CD8-positive, alpha-beta memory T cell (primary cell): ENCODE measurements at places on chromosomes 16 and 17. TPM values are rescaled to one million over a fixed set of nuclear protein-coding genes. Genes with fewer than 3 reads are reported as not detected.

KRTAP9-2 gene
- not detected for polyA plus RNA-seq

SOX8 gene
- polyA plus RNA-seq: 0.39 TPM

C1QTNF1 gene
- not detected for polyA plus RNA-seq

DNA sequence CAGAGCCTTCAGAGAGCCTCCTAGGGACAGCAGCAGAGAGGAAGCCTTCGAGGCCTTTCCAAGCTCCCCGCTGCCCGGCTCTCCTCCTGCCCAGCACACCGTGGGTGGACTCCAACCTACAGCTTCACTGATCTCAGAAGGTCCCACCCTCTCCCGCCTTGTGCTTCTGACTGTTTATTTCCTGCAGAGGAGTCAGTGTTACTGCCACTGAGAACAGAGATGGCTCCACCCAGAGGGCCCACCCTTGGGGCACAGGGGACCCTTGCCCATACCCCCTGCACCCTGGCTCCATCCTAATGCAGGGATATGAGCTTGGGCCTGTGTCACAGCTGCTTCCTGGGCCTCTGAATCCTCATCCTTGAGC, 52.8 kb upstream of the TOB1 start:
- DNase-seq: peak; percentile 35

PGAP3 gene
- polyA plus RNA-seq: 22.4 TPM
